PC-9 (cell line): ENCODE measurements at places on chromosomes 1 and 21. TPM values are rescaled to one million over a fixed set of nuclear protein-coding genes. Genes with fewer than 3 reads are reported as not detected.
A peak's percentile ranks its signal among the peaks of the same experiment; 100 is the strongest.

GRCh38 chr21:33824156-33824941 lies 91.3 kb downstream of the ATP5PO start:
- DNase-seq = no peak

GRCh38 chr1:162578071-162578700 lies 16.7 kb downstream of the UAP1 start:
- DNase-seq = no peak

DNA sequence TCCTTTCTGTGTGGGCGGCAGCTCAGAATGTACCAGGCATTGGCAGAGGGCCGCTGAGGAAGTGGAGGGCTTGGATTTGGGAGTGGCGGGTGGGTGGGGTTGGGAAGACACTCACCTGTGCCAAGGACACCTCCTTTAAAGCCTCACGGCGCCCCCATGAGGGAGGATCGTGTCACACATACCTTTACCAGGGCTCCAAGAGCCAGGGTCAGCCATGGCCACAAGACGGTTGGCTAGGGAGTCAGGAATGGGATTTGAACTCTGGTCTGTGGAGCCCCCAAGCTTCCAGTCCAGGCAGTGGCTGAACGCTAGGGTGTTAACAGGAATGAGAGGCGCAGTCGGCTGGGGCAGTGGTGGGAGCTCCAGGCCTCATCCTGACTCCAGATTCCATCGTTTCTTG lies 4.6 kb downstream of the NBL1 start:
- DNase-seq = peak; percentile 30

GRCh38 chr21:42736646-42737350 lies 83.4 kb downstream of the PDE9A start:
- no peak for DNase-seq

The DUSP12 gene
- 21.0 and 23.6 TPM in 2 replicates for total RNA-seq

The THEM5 gene
- not detected in 2 replicates for total RNA-seq

The SLC19A2 gene
- 3.9 and 4.9 TPM in 2 replicates for total RNA-seq

The ATP6V1G3 gene
- total RNA-seq = not detected in 2 replicates
